GM10248 (cell line): ENCODE measurements at places on chromosomes 7 and 10.

DNA sequence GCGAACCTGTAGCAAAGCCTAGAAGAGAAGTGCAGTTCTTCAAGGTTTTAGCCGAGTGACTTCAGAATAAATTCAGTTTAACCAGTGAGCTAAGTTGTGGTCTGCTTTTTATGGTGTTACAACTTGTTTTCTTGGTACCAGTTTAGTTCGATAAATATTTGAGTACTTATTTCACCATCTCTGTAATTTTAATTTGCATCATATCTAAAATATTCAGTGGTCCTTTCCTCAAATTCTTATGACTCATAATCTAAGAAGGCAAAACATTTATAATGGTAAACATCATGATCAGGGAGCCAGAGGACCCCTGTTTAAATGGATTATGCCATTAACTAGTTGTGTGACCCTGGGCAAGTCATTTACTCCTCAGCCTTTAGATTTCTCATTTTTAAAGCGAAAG lies 4.1 kb upstream of the BMPER start:
- no peak for DNase-seq

- DNase-seq = no peak
Observed at GRCh38 chr10:131269776-131270460, 41.6 kb downstream of the TCERG1L start.

DNA sequence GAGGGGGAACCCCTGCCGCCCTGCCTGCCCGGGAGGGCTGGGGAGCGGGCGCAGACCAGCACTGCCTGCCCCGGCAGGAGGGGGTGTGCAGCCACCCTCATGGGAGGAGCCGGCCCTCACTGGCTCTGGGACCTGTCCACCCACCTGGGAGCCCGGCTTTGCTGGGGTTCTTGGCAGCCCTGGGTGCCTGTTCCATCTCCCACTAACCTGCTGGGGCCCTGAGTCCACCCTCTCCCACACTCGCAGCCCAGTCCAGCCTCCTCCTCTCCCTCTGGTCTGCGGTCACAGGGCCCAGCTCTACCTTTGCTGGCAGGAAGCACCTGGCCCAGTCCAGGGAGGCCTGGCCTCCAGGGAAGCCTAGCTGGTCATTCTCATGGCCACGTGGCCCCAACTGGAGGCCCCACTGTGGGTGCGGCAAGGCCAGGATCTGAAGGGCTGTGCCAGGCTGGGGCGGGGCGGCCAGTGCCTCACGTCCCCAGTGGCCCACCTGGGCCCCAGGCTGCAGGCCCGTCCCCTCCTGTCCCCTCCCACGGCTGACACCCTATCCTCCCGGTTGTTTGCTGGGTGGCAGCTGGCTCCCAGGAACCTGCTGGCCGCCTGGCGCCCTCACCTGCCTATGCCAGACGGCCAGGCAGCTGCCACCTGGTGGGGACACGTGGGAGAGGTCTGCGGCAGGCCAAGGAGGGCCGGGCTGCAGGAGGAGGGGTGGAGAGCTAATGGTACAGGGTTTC lies at the start of gene TMEM184A:
Gene TMEM184A, minus strand, starts transcription at position 393 of the 731 bp plus-strand sequence. CDS start 721 bp downstream, outside the sequence.
- DNase-seq = peak; percentile 62

GRCh38 chr10:77961668-77962067 lies 35.1 kb upstream of the DLG5 start:
- no peak for DNase-seq

- peak; percentile 58 for DNase-seq
Observed at GRCh38 chr7:34823650-34824258, 165.7 kb downstream of the NPSR1 start.

GRCh38 chr7:147279964-147280374 lies 1163.4 kb downstream of the CNTNAP2 start:
- no peak for DNase-seq

GRCh38 chr10:118572256-118573041 lies 23.0 kb downstream of the PRLHR start:
- no peak for DNase-seq

GRCh38 chr10:115710136-115710535 lies 562.9 kb downstream of the GFRA1 start:
- no peak for DNase-seq

GRCh38 chr7:30321089-30321881 lies 36.9 kb downstream of the ZNRF2 start:
- no peak for DNase-seq

- peak; percentile 61 for DNase-seq
Observed at GRCh38 chr10:58282615-58283014, 13.7 kb downstream of the CISD1 start.

DNA sequence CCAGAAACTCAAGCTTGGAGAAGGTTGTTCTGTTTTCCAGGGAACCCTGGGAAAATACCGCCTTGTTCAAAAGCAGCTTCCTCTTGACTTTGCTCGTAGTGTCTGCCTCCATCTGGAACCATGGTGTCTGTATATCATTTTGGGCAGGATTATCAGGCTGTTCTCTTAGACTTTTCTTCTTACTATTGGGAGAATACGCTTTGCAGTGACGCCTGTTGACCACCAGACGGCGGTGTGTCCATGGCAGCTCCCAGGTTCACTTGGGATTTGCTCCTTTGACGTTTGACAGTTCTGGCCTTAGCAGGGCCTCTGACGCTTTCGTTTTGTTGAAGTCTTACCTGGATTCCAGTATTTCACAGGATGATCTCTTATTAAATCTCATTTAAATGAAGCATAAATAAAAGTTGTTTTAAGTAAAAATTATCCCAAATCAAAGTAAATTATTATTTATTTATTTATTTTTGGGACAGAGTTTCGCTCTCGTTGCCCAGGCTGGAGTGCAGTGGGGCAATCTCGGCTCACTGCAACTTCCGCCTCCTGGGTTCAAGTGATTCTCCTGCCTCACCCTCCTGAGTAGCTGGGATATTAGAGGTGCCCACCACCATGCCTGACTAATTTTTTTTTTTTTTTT lies 41.8 kb upstream of the GJD4 start:
- DNase-seq = peak; percentile 69

DNA sequence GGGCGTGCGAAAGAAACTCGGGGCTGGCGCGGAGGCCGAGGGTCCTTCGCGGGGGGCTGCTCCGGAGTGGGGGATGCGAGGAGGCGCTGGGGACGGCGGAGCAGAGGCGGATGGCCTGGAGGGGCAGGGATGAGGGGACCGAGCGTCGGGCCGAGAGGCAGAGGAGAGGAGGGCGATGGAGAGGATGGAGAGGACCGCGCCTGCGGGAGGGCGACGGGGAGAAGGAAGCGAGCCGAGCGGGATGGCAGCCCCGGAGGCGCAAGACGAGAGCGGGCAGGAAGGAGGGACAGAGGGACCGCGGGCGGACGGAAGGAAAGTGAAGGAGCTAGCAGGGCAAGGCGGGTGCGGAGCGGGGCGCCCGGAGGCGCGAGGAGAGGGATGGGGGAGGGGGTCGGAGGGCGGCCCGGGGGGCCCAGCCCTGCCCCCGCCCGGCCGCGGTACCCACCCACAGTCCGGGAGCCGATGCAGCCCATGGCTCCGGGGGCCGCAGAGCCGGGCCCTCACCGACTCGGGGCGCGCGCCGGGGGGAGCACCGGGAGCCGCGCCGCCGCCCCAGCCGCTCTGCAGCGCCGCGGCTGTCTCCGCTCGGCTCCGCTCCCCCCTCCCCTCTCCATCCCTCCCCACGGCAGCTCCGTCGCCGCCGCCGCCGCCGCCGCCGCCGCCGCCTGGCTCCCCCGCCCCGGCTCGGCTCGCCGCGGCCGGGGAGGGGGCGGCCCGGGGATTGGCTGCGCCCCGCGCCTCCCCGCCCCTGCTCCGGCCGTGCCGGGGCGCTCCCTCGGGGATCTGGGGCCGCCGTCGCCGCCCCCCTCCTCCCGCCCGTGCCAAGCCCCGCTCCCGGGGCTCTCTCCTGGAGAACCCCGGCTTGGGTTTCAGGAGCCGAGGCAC lies at the start of gene FAM131B:
Gene FAM131B, minus strand, starts transcription at position 583 of the 885 bp plus-strand sequence. Its CDS starts 110 bp downstream, at position 473.
- DNase-seq = no peak

GRCh38 chr7:51732951-51733350 lies 416.3 kb upstream of the COBL start:
- no peak for DNase-seq

DNA sequence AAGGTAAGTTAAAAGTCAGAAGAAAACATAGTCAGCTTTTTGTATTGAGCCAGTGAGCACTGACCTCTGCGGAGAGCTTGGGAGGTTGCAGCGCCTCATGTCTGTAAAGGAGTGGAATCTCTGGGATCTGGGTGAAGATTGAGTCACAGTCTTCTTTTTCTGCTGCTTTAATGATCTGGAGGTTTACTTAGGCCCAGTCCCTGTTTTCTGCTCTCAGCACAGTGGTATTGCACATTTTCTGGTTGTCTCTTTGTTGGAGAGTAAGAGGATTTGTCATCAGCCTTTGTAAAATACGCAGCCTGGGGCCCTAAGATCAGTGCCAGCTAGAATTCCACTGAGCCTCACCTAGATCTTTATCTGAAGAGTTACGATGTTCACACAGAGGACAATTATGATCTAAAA lies 58.3 kb upstream of the GJD4 start:
- DNase-seq = no peak

DNA sequence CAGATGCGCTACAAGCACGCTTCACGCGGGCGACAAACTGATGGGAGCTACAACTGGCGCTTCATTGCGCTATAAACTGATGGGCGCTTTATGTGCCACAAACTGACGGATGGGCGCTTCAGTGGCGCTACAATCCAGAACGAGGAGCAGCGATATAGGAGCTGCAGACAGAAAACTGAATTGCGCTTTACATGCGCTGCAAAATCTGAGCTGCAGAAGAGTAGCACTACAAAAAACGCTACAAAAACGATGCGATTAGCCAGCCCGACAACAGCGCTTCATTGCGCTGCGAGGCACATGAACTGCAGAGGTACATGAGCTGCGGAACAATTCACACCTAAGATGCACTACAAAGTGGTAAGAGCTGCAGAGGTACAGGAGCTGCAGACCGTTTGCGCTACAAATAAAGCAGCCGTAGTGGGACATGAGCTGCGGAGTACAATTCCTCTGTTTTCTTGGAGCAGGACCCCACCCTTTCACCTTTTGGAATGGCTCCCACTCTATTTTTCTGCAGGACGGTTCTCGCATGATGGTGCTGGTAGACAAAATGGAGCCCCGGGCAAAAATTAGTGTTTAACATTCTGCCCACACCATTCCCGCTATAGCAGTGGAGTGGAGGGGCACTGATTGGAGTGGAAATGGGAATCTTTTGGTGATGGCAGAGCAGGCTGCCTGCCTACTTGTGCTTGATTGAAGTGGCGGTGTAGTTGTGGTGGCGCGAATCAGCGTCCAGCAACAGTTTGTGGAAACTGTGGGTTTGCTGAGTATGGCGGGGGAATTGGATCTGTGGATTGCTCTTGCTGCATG lies 1.2 kb upstream of the SGCE start:
- DNase-seq = no peak

DNA sequence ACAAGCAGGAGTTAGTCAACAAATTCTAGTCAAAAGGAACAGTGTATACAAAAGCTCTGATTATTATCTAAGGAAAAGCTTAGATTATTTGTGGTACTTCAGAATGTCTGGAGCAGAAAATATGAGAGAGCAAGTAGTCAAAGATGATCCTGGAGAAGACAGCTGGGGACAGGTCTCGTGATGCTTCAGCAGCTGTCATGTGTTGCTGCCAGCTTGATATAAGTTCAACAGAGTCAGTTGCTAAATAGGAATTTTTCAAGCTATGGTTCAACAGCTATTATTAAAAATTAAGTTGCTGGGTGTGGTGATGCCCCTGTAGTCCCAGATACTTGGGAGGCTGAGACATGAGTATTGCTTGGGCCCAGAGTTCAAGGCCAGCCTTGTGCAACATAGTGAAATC lies 240.0 kb upstream of the RHOBTB1 start:
- no peak for DNase-seq

- DNase-seq = no peak
Observed at GRCh38 chr10:59517996-59518395, 155.6 kb upstream of the FAM13C start.

GRCh38 chr7:49580000-49580399 lies 193.4 kb upstream of the VWC2 start:
- DNase-seq = no peak

GRCh38 chr7:34838329-34838728 lies 180.3 kb downstream of the NPSR1 start:
- no peak for DNase-seq

GRCh38 chr7:110573862-110574528 lies 516.9 kb upstream of the LRRN3 start:
- no peak for DNase-seq

GRCh38 chr7:117010375-117011133 lies 57.3 kb downstream of the ST7 start:
- DNase-seq = peak; percentile 27

DNA sequence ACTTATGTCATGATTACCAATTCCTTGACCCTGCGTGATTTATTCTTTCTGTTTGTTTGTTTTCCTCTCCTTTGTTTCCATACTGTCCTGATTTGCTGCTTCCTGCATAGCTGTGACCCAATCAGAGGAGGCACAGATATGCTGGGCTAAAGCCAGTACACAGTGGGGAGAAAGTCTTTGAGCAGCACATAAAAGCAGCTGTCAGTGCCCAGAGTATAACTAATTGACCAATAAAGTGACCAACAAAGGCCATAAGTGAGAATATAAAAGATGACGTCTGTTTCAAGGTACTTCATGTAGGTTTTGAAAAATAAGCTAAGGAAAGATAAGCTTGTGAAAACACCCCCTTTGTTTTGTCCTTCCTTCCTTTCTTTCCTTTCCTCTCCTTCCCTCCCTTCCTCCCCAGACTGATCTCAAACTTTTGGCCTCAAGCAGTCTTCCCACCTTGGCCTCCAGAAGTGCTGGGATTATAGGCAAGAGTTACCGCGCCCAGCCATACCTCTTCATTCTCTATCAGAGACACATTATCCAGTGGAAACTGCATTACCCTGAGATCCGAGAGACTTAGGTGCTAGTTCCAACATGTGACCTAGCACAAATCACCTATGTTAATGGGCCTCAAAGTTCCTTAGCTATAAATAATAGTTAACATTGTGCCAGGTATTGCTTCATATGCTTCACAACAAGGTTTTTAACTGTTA lies 17.0 kb downstream of the BCAP29 start:
- no peak for DNase-seq

GRCh38 chr10:118216020-118216419 lies 126.1 kb downstream of the FAM204A start:
- DNase-seq = no peak

- DNase-seq = no peak
Observed at GRCh38 chr7:131540491-131541162, 15.8 kb downstream of the PODXL start.

DNA sequence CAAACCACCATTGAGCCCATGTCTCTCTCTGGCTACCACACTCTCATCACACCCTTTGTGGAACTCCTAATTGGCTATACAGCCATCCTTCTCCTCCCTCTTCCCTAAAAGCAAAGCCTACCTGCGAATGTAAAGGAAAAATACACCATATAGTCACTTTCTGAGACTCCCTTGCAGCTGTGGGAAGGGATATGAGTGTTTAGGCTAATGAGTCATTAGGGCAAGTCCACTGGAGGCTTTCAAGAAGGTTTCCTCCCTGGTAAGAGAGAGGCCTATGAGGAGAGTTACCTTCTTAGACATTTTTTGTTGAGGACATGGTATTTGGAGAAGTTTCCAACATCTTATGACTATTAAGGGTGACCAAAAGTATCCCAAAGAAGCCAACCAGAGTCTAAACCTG lies 4.1 kb upstream of the TMEM243 start:
- no peak for DNase-seq

DNA sequence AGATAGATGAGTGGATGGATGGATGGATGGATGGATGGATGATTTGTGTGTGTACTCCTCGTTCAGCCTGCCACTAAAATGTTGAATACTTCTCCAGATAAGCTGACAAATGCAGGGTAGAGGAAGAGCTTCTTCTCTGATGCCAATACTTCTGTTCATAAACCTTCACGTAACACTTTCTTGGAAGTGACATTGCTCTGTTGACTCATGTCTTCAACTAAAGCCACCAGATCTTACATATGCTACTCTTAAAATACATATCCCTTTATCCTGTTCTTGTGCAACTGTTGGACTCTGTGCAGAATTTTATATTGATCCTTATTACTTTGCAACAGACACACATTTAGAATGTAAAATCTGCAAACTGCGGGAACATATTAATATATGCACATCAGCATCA lies 26.9 kb downstream of the PIK3AP1 start:
- no peak for DNase-seq
